Activated CD4-positive, alpha-beta T cell treated with anti-CD3 and anti-CD28 coated beads, Interleukin-2, Interleukin-6, amounts not matched to agents 100 ng/mL and 50 ng/mL, durations not matched to agents 16 hours and 8 hours (primary cell): ENCODE measurements at places on chromosomes 7 and 10.

GRCh38 chr10:70280099-70280498 is 3.7 kb downstream of the NPFFR1 start:
- no peak for DNase-seq

DNA sequence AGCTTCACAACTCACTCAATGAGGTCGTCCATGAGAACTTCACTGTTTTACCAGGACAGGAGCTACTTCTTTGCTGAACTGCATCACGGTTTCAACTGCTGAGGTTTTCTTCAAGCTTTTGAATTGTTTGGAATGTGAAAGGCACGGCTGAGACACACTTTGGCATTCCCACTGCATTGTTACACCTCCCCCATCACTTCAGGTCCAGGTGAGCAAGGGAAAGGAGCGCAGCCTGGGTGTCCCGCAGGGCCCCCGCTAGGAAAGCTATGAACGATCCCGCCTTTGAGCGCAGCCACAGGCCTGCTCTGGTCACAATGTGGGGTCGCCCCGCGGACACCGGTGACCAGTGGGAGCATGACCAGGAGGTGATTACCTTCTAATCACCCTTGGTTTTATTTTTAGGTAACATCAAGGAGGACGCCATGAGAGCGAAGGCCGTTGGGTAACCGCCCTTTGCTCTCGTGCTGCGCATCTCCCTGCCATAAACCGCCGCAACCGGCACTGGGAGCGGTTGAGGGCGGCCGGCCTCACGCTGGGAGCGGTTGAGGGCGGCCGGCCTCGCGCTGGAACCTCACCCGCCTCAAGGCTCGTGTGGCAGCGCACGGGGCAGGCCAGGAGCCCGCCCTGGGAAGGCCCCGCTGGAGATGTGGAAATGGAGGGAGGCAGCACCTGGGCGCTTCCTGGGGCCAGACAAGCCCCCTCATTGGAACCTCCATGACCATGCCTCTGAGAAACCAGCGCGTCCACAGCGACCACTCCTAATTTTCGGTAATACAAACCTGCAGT is 50.9 kb upstream of the SGMS1 start:
- DNase-seq: no peak

DNA sequence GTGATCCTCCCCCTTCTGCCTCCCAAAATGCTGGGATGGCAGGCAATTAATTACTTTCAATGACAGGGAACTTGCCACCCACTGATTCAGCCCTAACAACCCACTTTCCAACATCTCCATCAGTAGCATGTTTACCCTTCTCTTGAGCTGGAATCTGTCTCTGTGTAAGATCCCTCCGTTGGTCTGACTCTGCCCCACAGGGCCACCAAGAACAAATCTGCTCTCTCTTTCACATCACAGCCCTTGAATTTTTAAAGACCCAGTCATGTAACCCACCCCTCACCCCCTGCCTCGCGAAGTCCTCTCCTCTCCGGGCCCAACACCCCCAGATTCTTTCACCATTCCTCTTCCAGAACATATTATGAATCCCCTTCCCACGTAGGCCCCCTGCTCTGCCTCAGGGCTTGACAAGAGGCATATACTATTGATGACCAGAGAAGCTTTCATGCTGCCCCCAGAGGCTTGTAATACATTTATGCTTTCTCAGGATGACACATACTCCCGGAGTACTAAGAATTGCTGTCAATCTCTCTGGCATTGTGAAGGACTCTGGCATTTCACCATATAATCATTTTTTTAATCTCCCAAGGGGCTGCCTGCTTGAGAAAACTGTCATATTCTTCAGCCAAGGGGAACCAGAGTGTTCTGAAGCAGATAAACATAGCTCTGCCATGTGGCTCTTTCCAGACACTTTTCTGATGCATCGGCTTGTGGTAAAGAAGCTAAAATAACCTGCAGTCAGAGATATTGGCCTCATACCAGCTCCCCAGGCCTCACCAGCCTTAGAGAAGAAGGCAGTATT is 179.2 kb upstream of the AUTS2 start:
- DNase-seq: no peak

DNA sequence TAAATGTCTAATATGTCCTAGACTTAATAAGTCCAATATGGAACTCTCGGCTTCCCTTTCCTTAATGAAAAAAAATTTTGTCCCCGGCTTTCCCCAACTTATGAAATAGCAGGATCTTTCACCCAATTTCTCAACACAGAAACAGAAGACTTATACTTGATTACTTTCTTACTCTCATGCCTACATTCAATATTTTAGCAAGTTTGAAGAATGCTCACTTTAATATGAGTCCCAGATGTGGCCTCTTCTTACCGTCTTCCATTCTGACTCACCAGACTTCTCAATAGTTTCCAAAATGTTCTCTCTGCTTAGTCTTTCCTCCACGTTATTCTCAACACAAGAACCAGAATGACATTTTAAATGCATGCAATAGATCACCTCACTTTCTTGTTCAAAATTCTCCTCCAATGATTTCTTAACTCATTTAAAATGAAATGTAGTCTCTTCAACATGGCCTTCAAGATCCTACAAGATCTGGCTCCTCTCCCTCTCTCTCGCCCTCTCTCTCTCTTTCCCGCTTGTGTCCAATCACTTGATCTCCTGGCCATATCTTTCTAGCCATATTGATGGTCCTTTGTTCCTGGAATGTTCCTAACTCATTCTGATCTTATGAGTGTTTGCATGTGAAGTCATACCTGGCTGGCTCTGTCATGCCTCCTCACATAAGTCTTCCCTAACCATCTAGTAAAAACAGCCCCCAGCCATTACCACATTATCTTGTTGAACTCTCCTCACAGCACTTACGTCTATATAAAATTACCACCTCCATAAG is 119.7 kb upstream of the FAM3C start:
- DNase-seq: no peak

GRCh38 chr10:125128397-125129075 is 31.8 kb downstream of the CTBP2 start:
- no peak for DNase-seq

DNA sequence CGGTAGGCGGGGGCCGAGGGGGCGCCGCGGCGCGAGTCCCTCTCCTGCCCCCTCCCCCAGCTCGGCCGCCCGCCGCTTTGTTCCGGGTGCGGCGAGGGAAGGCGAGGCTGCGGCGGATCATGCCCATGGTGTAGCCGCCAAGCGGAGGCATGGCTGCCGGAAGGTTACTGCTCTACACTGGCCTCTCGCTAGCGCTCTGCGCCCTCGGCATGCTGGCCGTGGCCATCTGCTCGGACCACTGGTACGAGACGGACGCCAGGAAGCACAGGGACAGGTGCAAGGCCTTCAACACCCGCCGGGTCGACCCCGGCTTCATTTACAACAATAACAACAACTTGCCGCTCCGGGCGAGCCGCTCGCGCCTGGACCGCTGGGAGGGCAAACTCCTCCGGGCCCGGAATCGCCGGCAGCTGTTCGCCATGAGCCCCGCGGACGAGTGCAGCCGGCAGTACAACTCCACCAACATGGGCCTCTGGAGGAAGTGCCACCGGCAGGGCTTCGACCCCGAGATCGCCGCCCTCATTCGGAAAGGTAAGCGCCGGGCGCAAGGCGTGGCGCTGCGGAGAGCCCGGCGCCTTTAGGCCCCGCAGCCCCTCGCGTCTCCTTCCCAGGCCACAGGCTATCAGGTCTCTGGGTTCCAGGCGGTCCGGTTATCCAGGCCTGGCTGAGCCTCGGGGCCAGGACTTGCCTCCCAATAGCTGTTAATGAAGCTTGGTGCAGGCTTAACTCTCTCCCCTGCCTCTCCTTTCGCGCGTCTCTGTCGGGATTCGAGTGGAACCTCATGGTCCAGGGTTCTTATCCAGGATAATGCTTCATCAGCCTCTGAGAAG is 513 bp downstream of the TMEM178B start:
- DNase-seq: peak; percentile 40

DNA sequence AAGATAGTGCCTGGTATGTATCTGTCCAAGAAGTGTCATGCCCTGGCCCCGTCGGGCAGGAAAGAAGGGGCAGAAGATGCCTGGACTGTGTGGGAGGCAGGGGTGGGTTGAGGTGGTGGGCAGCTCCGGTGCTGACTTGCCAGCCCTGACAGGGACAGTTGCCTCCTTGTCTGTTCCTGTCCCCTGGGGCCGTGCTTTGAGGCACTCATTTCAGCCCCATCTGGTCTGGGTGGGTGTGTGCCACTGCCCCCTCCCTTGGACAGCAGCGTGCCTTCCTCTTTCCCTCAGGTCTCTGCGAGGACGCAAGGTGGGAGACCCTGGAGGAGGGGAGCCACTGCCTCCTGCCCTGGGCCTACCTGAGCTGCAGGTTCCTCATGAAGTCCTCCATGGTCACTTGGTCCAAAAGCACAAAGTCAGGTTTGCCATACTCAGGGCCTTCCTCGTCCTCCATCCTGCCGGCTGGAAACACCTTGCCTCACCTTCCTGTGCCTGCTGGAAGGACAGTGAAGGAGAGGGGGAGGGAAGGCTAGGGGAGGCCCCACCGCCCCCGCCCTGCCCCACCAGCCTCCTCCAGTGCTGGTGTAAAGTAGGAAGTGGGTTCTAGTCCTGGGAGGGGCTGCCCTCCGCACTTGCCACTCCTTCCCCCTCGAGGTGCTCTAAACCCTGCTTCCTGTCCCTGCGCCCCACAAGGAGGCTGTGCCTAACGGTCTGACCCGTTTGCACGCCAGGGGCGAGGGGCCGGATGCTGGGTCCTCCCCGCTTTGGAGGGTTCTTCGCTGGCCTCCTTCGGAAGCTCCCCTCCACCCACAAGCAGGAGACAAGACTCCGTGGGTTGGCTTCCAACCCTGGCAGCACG is at the start of gene MYO1G:
MYO1G (minus strand) TSS at position 505 of the 856 bp plus-strand sequence; CDS start at position 451, 54 bp downstream.
- peak; percentile 97 for DNase-seq

DNA sequence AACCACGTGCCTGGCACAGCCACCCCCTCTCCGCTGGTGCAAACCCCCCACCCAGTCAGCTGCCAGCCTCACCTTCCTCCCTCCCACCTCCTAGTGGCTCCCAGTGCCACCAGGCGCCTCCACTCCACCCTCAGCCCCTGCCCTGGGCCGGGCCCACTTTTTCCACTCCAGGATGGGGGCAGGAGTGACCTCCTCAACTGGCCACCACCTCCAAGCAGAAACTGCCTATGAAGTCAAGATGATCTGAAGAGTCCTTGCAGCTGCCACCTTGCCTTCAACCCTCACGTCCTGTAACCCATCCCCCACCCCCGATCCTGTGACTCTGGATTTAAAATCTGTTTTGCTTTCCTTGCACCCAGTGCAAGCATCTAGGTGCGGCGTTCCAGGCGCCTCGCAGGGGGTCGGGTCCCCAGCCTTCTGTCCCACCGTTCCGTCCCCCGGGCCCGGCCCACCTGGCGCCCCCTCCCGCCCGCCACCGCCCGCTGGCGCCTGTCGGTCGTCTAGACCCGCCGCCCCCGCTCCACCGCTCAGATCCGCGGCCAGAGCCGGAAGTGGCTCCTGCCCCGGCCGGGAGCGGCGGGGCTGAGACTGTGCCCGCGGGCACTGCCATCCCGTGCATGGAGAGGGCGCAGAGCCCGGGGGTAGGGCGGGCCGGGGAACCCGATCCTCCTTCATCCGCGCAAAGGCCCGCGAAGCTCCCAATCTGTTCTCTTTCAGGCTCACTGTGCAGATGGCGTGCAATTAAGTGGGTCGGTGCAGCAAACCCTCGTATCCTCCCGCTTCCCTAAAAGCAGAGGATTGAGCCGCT is 51.2 kb upstream of the GTF2I start:
- DNase-seq: peak; percentile 40

DNA sequence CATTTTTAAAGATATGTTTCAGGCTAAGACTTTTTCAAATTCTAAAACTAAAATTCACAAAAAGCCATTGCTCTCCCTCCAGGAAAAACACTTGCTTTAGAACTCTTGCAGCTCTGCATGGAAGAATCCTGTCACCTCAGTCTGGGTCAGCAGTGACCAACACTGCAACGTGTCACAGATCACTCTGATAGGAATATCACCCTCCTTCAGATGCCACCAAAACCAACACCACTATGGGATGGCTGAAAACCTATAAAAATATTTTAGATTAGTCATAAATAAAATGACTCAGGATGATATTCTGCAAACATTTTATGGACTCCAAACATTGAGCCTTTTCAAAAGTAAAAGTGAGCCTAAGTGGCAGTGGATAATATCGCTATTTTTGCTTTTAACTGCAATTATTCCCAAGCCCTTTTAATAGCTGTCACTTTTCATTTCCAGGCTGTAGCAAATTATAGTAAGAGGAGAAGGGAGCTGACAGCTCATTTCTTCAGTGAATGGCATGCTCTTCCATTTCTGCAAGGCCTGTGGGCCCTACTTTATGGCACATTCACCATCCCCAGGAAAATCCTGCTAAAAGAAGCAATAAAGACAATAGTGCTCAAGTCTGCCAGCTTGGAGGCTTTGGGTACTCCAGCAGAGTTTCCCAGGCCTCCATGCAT is 21.3 kb downstream of the ELMO1 start:
- no peak for DNase-seq

DNA sequence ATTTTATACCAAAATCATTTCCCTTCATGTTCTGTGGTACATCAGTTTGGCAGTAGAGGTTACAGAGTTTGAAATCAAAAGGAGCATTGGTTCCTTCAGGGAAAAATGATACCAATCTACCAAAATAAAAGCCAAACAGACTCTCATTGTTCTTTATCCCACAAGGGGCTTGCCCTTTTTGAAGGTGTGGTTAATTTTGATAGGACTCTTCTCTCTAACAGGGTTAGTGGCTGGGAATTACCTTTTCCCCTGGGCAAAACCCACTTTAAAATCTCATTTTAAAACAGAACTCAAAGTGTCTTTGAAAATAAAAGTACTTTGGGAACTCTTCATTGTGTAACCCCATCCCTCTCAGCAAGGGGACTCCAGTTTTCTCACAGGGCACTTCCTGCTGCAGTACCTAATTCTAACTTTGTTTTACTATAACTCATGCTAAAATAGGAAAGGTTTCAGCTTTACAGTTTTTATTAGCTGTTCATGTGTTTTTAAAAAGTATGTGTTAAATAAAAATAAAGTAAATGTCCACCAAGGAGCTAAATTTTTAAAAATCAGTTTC is 30.6 kb downstream of the SMNDC1 start:
- DNase-seq: no peak
